ENCODE measurements at places on chromosomes 6 and 20.

DNA sequence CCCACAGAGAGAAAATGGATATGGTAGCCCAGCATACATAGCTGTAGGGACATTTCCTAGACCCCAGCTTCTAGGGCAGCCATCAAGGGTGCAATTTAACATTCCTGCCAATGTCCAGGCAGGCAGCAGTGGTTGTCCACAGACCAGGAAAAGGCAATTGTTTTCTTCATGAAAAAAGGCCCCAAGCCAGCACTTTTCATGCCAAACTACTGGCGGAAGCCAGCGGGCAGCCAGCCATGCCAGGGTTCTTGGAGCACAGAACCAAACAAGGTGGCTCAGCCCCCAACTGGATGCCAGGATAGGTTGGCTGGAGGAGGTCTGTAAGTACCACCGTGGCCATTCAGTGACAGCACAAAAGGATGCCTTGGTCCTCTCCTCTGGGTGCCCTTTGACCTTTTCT is 94.6 kb downstream of the BANF2 start:
- peaks cover 18% of the 10 kb centered on the region for H3K4me1 ChIP-seq
- no peaks in the 10 kb centered on the region for H3K27me3 ChIP-seq
- DNase-seq: no peak
- no peak overlapping the region for H3K27ac ChIP-seq
- no peaks in the 10 kb centered on the region for H3K36me3 ChIP-seq

DNA sequence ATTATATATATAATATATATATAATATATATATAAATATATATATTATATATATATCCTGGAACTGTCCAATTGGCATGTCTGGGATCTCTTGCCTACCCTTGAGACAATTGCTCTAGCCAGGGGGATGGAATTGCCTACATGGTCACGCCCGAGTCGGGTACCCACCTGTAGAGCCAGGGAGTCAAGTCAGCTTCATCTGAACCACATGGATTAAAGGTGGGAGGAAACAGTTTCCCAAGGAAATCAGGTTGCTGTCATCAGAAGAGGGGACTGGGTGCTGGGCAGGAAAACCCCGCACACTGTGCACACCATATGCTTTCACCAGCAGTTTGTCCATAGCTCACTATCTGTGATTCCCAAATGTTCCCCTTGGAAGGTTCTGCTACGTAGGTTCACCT is 252.5 kb upstream of the NOX3 start:
- H3K4me3 ChIP-seq: no peak overlapping the region
- no peaks in the 10 kb centered on the region for H3K4me1 ChIP-seq
- H3K36me3 ChIP-seq: no peaks in the 10 kb centered on the region
- no peaks in the 10 kb centered on the region for H3K27me3 ChIP-seq
- no peak for DNase-seq

GRCh38 chr20:63923651-63924050 is 28.7 kb downstream of the DNAJC5 start:
- peaks cover 47% of the 10 kb centered on the region for H3K36me3 ChIP-seq
- no peak for DNase-seq
- no peaks in the 10 kb centered on the region for H3K4me1 ChIP-seq
- H3K27ac ChIP-seq: no peak overlapping the region

GRCh38 chr6:112468359-112468758 is 121.2 kb downstream of the RFPL4B start:
- no peak overlapping the region for H3K27ac ChIP-seq
- no peaks in the 10 kb centered on the region for H3K27me3 ChIP-seq
- no peak overlapping the region for H3K4me3 ChIP-seq
- no peaks in the 10 kb centered on the region for H3K36me3 ChIP-seq
